ENCODE measurements at places on chromosomes 13 and 19.

GRCh38 chr19:5867201-5868136, 2.9 kb downstream of the FUT5 start:
- DNase-seq, result no peak

GRCh38 chr13:62510906-62511655, 1095.4 kb upstream of the PCDH20 start:
- DNase-seq, result no peak

DNA sequence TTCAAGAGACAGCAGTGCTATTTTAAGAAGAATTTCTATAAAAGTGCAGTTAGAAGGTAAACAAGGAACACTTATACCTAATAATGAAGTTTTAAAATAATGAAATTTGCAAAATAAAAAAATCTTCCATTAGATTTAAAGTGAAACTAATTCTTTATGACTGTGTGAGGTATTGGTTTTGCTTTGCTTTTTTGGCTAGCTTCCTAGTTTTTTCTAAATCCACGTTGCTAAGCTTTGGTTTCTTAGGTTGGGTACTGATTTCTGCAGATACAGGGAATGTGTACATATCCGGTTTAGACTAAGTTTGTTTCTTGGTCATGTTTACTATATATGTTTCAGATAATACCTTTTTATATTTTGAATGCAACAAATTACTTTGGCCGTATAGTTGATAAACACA, 59.8 kb downstream of the SLC7A9 start:
- no peak for DNase-seq

DNA sequence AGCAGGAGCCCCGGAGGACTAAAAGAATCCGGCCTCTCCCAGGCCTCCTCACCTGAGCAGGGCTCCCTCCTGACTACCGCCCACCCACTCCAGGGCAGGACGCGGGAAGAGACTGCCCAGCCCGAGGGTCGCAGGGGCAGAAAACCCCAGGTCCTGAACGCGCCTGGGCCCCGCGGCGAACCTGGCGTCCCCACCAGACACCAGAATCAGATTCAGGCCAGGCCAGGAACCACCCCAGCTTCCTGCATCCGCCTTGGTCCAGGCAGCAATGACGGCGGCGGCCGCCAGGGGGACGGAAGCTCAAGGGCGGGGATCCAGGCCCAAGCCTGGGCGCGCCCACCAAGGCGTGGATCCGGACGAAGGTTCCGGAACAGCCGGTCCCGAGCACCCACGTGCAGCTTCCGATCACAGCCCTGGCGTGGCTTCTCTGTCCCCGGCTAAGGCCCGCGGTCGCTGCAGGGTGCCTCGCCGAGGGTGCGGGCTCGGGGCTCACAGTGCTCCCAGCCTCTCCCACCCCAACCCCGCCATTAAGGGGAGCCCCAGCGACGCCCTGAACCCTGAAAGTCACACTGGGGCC, 3.6 kb downstream of the LGALS7 start:
- DNase-seq, result peak; percentile 45

DNA sequence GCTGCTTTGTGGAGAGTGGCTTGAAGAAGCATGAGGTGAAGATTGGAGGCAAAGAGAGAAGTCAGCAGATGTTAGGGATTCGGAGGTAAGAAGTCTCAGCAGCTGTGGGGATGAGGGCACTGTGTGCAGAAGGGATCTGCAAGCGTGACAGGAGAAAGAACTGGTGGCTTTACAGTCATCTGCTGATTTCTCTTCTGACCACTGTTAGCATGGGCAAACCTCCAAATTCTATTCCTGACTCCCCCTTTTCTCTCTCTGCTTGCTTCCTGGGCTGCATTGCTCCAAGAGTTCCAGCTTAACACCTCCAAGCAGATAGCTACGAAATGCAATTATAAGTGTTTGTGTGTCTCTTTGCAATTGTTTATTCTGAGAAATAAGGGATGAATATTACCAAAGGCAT, 159.6 kb downstream of the GGACT start:
- no peak for DNase-seq

GRCh38 chr13:23432626-23433025, 876 bp downstream of the SACS start:
- no peak for DNase-seq

DNA sequence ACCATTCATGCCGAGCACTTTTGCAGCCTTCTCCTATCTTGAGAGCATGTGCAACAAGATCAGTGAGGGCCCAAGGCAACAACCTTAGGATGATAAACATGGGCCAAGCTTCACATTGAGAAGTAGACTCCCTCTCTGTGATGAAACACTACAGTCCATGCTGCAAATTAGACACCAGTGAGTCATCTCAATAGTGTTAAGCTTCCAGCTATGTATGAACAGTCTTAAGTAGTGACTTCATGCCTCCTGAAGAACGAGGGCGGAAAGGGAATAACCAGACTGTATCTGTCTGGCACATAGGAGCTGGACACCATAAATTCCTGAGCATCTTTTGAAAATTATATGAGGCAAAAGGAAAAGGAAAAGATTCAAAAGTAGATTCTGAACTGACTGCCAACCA, 309.9 kb upstream of the SLITRK1 start:
- DNase-seq, result no peak

DNA sequence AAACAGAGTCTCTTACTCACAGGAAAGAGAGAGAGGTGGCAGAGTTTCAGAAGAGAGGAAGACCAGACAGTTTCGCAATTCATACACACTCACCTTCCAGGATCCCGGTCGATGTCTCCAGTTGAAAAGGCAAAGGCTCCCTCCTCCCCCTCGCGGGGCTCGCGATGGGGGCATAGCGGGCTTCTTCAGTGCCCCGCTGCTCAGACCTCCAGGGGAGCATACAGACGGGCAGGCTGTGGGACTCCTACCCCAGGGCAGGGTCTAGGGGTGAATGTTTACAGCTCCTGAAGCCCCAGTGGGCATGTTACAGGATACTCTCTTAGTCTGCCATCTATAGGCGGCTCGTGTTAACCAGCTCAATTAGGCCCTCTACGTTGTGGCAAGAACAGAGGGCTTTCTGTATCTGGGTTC, 139.2 kb downstream of the SLITRK5 start:
- no peak for DNase-seq

- DNase-seq, result peak; percentile 78
These were observed 117.9 kb downstream of the STOML3 start for GRCh38 chr13:38872693-38873092.

GRCh38 chr19:13152356-13152973, 2.3 kb downstream of the IER2 start:
- DNase-seq, result no peak

DNA sequence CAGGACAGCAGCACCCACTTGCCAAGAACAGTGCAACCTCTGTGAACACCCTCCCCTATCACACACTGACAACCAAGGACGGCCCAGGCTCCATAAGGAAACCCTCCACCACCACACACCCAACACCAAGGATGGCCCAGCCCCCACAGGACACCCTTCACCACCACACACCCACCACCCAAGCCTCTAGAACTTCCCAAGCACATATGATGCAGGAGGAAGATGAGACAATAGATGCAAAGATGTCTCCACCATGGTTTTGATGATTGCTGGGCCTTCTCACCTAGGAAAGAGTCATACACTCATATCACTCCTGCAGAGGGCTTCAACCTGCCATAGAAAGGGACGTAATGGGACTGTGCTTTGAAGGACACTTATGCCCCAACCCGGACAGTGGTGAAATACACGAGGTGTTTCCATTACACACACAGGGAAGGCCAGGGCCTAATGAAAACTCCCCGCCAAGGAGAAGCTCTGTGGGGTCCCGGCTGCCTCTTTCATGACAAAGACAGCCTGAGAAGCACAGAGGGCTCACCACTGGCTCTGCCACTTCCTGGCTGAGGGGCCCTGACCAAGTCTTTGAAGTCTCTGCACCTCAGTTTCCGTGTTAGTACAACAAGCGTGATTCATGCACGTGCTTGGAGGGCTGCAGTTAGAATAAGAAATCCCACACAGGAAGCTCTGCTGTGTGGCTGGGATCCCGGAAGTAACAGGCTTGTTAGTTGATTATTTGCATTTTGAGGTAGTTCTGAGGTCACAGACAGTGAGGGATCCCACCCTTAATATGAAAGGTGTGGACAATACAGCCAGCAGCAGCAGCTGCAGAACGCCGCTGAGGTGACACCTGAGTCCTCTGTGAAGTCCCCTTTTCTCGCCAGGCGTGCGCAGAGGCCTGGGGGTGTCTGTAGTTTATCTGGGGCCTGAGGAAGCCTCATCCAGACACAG, 61.9 kb upstream of the ATP12A start:
- no peak for DNase-seq

GRCh38 chr13:78185700-78186099, 267.1 kb upstream of the EDNRB start:
- no peak for DNase-seq

DNA sequence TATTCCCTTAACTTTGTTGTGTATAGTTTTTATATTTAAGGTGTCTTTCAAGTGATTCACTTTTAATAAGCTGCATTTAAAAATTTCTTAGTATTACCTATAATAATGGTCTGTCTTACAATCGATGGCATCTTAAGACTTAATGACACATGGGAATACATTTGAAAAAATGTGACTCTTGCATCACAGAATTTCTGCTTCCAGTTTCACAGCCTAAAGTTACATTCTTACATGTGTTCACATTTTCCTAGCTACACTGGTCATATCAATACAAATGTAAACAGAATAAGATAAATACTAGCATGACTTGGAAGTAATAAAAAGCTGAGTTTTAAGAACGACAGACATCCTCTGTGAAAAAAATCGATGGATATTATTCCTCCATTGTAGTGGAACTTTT, 1597.1 kb upstream of the MIR17HG start:
- no peak for DNase-seq

GRCh38 chr19:31352296-31352781, 3.1 kb upstream of the TSHZ3 start:
- DNase-seq, result no peak

DNA sequence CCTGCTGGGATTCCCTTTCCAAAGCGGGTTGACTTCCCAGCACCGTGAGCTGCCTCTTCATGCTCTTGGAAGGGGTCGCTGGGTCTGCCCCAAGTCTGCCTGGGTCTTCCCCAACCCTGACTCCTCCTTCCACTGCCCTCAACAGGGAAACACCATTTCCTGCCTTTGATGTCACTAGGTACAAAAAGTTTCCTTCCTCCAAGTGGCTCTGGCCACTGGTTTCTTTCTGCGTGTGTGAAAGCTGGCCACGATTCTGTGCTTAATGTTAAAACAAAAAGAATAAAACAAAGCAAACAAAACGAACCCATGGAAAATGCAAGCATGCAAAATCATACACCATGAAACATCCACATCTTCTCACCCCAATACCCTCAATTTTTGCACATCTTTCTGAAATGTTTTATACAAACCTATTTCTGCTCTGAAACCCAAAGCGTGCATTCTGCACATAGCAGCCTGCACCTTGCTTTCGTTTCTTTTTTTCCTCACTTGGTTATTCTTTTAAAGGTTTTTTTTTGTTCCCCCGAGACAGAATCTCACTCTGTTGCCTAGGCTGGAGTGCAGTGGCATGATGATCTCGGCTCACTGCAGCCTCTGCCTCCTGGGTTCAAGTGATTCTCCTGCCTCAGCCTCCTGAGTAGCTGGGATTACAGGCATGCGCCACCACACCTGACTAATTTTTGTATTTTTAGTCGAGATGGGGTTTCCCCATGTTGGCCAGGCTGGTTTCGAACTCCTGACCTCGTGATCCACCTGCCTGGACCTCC, 12.5 kb upstream of the TNFSF9 start:
- no peak for DNase-seq

- no peak for DNase-seq
These were observed 149.7 kb upstream of the ZNF536 start for GRCh38 chr19:30222428-30222873.

DNA sequence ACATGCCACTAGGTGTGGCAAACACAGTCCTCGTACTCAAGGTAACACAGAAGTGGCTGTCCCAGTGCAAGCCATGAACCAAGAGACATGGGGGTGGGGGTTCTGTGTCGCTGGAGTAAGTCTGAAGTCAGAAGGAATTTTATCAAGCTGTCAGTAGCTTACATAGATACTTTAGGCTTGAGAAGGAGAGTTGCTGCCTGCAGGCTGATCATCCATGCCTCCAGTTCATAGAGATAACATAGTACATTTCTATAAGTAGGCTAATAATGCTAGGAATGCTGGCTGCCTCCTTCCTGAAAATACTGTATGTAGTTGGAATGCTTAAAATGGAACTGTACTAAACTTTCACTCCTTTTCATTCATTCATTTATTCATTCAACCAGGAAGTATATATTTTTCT, 70.1 kb downstream of the CAB39L start:
- DNase-seq, result no peak

DNA sequence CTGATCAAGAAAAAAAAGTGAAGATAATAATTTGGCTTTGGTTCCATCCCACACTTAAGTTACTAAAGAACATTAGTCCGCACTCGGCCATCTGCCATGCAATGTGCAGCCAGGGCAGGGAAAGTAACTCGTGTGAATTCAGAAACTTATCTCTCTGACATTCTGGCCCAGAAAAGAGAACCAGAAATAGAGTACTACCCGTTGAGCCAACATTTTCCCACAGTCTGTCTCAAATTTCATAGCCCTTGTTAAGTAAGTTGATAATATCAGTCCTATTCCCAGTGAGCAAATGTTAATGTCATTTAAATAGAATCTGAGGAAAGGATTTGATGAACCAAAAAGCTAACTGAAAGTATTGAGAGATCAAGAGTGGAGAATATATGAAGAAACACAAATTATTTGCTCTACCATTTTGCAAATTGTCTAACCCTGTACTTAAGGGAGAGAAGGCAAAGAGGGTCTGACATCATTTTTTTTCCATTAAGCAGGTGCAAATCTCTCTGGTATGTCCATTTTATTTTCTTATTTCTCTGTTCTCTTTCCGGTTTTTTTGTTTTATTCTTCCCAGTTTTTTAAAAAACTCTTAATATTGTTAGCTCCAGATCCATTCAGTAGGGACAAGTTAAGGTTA, 156.3 kb downstream of the NDFIP2 start:
- no peak for DNase-seq

DNA sequence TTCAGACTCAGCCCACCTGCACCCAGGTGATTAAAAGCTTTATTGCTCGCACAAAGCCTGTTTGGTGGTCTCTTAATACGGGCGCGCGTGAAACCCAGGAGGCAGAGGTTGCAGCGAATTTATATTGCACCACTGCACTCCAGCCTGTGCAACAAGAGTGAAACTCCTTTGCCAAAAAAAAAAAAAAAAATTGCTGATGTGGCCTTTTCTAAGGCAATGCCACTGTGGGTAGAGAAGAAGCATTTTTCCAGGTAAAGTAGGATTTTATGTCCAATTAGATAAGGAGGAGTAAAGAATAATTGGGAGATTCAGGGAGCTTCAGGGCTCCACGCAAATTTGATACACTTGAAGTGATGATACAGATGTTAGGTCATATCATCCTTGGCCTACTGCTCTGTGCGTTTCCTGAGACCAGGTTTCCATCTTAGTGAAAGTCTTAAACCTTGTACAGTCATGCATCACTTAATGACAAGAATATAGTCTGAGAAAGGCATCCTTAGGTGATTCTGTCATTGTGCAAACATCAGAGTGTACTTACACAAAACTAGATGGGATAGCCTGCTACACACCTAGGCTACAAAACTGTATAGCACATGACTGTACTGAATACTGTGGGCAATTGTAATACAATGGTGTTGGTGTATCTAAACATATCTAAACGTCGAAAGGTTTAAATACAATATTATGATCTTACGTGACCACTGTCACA, 150.9 kb downstream of the SPRY2 start:
- no peak for DNase-seq

Data from globus pallidus (tissue), 1 donor.